Activated CD4-positive, CD25-positive, alpha-beta regulatory T cell (primary cell): ENCODE measurements at places on chromosomes 7 and 10.

DNA sequence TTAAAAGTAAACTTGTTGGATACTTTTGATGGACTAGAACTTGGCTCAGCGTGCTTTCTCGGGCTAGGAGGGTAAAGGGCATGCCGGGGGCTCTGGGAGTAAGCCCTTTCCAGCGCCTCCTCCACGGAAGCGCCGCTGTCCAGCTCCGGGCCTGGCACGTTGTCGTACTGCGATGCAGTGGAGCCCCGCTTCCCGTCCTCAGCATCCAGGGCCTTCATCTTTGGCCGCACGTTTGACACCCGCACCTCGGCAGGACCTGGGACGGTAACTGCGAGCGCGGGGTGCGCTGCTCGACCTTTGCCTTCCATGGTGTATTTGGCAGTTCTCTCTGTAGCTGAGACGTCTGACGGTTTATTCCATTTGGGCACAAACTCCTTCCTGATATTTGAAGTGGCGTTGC lies 148.3 kb downstream of the USP6NL start:
- DNase-seq, result no peak

GRCh38 chr7:85074-85882 lies 107.1 kb upstream of the FAM20C start:
- DNase-seq, result no peak

DNA sequence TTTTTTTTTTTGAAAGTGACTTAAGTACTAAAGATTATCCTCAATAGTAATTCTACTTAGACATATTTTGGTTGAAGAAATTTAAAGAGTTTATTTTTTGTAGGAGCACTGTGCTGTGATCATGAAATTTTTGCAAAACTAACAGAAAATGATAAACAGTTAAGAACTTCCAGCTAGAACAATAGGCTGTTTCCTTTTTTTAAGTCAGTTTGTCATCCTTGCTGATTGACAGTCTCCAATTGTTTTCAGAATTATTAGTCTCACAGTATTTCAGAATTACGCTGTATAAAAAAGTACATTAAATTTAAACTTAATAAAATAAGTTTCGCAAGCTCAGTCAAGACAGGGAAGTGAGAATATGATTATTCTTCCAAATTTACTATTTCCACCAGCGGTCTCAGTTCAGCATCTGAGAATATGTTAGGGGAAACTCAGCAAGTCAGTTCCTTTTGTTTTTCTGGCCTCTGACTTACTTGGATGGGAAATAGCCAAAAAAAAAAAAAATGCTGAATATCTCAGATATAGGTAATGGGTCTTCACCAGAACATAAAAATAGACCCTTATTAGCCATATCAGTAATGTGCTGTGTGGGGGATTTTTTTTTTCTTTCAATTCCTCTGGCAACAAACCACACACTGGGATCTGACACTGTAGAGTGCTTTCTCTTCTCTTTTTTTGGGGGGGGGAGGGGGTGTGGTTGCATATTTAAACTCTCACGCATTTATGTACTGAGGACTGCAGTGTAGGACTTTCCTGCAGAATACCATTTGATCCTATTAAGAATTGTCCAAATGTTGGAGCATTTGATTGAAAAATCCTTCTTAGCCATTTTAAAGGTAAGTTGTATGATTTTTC lies at the start of gene CD36:
Gene CD36 (plus strand): TSS at position 732 of the 855 bp plus-strand sequence. CDS start 8,099 bp downstream, outside the sequence.
- DNase-seq, result no peak

DNA sequence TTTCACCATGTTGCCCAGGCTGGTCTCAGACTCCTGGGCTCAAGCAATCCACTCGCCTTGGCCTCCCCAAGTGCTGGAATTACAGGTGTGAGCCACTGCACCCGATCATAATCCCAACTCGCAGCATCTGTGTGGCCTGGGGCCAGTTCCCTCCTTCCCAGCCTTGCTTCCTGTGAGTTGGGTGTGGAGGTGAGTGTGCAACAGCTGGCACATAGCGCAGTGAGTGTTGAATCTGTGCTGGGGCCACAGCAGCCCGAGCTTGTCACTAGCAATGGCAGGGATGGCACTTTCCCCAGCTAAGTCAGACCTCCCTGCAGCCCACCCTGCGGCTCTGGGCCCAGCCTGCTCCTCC lies 12.2 kb downstream of the TMEM184A start:
- DNase-seq, result no peak

DNA sequence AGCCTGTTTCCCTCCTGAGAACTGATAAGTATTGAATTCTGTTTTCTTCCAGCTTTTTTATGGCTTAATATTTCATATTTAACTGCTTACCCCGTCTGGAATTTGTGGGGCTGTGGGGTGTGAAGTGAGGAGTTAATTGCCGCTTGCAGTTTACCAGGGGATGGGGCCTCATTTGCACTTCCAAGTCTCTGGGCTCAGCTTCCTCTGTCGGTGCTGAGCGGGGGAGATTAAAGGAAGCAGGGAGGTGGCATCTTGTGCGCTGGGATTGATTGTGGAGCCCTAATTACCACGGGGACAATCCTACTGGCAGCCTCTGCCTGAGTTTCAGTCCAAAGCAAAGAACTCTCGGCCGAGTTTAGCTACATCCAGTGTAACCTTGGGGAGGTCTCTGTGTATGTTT lies 33.4 kb downstream of the ELFN1 start:
- DNase-seq, result no peak

- DNase-seq, result no peak
These were observed 64.5 kb downstream of the ST7 start for GRCh38 chr7:117017702-117018266.

DNA sequence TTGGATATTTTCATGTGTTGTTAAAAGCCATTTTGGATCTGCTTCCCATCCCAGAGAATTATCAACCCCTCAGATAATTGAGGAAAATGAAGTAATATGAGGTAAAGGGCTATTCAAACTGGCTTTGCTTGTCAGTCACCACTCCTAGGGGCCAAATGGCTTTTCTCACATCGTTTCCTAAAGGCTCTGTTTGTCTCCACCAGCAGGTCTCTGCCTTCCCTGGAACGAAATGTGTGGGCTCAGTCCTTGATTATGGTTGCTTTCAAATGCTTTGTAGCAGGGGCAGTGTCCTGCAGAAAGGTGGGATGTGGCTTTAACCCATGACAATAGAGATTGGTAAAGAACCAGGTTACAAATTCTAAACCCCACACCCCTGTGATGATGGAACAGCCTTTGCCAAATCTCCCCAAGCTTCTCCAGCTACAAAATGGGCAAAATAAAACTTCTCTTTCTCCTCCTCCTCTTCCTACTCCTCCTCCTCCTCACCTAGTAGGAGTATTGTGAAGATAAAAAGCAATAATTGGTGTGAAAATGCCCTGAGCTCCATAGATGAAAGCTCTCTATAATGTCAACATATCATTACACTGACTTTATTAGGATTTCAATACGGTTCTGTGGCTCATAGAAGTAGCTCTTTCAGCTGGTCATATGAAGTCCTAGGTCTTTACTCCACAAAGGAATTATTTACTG lies 127.6 kb downstream of the CHN2 start:
- no peak for DNase-seq

DNA sequence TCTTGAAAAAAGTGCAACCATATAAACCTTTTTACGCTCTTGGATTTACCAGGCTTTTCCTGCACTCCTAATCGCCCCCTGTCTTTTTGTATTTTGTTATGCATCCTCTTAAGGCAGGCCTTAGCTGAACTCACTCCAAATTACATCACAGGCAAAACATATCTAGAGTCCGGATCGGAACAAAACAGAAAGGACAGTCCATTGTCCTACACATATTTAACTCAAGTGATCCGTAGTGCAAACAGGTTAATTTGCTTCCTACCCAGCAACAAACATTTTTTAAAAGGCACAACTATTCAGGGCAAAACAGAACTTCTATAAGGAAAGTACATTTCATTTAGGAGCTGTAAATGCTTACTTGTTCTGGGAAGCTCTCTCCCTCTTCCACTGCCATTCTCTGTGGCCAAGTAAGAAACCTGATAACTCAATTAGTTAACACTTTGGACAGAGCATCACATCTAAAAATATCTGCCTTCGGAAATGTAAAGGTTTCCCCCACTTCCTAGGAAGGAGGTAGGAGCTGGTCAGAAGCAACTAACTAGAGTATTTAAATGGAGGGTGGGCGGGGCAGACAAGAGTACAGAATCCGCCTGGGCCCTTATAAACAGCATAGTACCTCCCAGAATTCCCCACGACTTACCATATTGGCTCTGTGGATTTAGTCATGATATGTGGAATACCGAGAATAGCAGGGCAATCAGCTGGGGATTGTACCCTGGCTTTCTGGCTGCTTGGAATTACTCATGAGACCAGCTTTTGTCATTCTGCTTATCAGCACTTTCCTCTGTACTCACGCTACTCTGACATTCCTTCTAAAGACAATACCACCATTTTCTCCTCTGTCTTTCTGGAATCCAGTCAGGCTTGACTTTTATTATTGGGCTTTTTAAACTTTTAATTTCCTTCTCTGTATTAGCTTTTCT lies 89.5 kb downstream of the ANK3 start:
- DNase-seq, result no peak

DNA sequence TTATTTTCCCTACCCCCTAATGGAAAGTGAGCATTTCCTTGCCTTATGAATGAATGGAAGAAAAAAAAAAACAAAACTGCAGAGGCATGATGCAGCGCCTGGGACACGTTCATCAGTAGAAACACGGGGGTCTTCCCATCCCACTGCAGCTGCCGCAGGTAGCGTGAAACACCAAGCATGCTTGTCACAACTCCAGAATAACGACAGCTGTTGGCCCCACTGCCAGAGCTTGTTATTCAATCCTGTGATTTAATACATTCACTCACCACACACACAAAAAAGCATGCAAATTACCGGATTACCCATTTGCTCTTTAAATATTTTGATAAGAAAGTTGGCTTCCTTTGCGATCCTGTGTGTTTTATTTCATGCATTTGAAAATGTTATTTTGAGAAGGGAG lies 48.4 kb upstream of the GNA12 start:
- DNase-seq, result no peak

- DNase-seq, result no peak
These were observed 29.4 kb downstream of the CDK14 start for GRCh38 chr7:90625562-90625961.

DNA sequence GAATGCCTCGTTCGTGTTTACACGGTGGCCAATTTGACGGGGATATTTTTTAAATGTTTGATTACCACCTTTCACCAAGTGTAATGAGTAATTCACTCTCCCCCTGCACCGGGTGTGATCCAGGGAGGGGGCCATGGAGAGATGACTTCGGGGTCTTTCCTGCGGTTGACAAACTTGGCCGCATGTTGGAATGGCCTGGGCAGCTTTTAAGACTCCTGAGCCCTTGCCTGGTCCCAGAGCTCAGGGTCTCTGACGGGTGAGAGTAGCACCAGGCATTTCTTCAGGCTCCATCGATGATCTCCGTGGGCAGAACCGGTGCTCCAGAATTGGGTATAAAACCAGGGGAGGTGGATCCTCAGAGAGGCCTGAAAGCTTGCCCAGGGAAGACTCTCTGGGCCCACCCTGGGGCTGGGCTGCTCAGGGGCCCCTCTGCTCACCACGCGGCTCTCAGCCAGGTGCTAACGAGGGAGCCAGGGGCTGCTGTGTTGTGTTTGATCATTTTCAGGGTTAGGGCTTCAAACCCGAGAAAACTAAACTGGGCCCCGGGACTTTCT lies 882 bp downstream of the ZNF282 start:
- no peak for DNase-seq

- DNase-seq, result no peak
These were observed 202.3 kb upstream of the KLF6 start for GRCh38 chr10:3987143-3987974.

DNA sequence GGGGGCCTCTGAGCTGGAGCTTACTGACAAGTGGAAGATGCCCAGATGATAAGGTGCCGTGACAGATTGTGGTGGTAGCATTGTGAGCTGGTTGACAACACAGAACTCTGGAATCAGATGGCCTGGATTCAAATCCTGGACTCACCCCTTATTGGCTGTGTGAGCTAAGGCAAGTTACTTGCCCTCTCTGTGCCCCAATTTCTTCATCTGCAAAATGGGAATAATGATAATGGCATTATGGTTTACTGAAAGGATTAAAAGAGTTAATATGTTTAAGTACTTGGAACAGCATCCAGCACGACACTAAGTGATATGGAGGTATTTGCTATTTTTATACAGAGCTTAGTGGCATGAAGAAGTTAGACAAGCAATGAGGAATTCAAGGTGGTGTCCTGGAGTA lies 465.9 kb upstream of the GALNT17 start:
- DNase-seq, result no peak

DNA sequence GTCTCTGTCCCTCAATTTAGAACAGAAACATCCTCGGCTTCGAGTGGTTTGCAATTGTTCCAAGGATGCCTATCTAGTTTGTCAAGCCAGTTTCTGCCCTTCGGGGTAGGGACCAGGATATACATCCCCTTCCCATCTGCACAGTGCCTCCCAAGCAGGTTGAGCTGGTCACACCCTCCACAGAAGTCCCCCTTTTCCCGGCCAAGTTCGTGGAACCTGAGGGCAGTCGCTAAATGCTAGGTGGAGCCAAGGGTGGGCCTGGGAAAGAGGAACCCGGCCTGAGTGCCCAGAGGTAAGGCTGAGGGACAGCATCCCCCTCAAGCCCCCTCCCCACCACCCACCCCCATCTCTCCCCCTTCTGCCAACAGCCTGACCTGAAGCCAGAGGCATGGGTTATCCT lies 62.4 kb upstream of the NANOS1 start:
- no peak for DNase-seq

DNA sequence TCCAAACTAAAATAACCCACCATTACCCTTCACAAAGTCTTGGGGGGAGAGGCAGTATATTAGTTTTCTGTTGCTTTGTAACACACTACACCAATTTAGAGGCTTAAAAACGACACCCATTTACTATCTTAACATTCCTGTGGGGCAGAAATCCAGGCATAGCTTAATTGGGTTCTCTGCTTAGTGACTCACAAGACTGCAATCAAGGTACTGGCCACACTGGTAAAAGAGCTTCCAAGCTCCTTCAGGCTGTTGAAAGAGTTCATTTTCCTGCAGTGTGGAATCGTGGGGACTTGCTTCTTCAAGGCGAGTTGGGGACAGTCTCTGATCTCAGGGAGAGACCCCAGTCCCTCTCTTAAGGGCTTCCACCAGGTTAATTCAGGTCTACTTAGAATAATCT lies 139.1 kb downstream of the XPNPEP1 start:
- DNase-seq, result no peak

DNA sequence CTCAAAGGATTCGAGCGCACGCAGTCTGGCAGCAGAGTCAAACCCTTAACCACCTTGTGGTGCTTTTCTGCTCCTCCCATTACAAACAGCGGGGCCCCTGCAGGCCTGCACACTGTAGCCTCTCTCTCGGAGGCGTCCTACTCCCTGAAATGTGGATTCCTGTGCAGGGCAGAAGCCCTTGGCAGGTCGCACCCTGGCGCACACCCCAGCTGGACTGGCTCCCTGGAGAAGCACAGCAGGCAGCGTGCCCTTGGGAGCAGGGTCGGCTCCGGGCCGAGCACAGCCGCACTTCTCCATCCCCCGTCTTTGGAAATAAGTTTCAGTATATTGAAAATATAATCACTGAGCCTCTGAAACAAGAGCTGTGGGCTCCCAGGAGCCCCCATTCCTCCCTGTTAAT lies 144.1 kb downstream of the C10orf105 start:
- no peak for DNase-seq

- no peak for DNase-seq
These were observed 1.3 kb downstream of the INPP5A start for GRCh38 chr10:132538790-132539421.

- no peak for DNase-seq
These were observed 115.8 kb downstream of the PLXDC2 start for GRCh38 chr10:19931894-19932590.

GRCh38 chr7:94432817-94433216 lies 38.1 kb downstream of the COL1A2 start:
- DNase-seq, result no peak
